Cerebellar cortex (tissue), 1 donor: ENCODE measurements at places on chromosomes 13 and 19.
A peak's percentile ranks its signal among the peaks of the same experiment; 100 is the strongest.

- DNase-seq: no peak
Observed at GRCh38 chr19:44059229-44059628, 7.4 kb downstream of the ZNF223 start.

DNA sequence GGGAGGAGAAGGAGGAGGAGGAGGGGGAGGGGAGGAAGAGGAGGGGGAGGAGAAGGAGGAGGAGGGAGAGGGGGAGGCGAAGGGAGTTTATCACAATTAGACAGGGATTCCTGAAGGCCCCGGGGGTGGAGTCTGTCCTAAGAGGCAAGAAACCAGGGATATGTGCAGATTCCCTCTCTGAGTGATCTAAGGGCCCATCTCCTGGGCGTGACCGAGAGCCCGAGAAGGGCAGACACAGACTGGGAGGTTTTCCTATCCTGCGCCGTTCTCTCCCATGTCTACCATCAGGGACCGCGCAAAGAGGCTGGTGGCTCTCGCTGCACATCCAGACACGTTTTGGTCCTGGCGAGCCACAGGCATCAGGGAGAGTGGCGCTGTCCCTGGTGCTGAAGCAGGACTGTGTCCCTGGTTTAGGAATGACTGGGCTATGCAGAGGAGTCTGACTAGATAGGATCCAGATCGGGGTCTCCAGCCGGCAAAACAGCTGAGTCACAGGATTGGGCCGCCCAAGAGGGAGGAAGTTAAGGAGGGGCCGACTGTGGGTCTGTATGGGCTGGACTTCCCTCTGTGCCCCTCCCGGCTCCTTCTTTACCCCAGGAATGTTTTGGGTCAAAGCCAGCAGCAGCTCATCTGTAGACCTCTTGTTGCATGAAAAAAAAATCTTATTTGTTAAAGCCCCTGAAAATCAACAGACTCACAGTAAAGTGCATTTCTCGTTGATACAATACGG is 17.9 kb upstream of the ZNF175 start:
- DNase-seq: peak; percentile 25

GRCh38 chr13:110310541-110311442 is 3.7 kb downstream of the COL4A2 start:
- DNase-seq: no peak

DNA sequence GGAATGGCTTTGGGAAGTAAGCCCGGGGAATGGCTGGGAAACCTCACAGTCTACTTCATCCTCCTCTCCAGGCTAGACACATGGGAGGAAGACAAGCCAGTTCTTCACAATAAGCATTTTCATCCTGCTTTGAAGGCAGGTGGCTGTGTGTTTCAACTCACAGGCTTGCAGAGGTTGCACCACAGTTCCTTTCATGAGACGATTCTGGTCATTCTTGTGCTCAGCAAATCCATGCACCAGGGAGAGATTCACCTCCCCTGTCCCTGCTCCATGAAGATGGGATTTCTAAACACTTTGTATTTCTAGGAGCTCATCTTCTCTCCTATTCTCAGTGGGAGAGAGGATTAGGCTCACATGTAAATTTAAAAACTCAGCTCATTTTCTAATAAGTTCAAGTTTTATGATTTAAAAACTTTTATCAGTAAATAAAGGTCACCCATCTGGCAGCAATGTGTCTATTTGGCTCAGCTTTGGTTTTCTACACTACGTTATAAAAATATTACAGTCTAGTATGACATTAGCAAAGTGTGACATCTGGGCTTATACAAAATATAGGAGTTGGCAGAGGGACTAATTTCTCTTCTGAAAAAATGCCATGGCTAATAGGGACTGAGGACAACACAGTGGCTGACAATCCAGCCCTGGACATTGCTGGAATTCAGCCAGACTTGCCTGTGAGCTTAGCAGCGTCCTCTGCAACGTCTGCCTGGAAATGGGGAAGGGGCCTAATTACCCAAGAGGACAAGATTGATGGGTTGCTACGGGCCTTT is 283.2 kb upstream of the SLC10A2 start:
- DNase-seq: no peak

DNA sequence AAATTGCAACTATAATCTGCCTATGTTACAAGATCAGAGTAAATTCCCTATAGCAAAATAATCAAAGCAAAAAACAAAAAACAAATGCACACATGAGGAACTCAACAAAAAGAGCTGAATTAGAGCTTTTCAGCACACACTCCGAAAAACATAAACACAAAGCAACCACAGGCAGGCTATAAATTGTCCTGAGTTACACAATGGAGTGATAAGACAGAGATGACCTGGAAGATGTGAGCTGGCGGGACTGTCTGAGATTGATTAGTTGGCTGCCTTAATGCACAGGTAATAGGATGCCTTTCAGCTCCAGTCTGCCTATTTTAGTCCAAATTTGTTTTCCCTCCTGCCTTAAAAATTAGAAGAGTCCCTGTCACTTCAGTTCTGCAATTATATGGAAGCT is 159.0 kb upstream of the FNDC3A start:
- DNase-seq: no peak

DNA sequence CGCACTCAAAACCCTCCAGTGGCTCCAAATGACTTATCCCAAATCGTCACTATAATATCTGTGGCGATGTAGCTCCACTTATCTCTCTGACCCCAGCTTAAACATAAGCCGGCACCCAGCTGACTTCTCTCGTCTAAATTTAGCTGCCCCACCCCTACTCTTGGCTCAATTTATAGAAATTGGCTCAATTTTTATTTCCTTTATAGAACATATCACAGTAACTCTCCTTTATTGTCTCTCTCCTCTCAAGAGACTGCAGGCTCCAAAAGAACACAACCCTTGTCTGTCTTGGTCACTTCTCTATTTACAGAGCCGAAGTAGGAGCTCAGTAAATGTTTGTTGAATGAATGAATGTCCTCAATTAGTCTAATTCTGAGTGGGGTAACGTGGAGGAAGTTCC is 805 bp downstream of the ZNF784 start:
- no peak for DNase-seq

- no peak for DNase-seq
Observed at GRCh38 chr13:107025991-107026390, 458.1 kb upstream of the ARGLU1 start.

- DNase-seq: no peak
Observed at GRCh38 chr13:83125791-83126190, 756.5 kb downstream of the SLITRK1 start.

DNA sequence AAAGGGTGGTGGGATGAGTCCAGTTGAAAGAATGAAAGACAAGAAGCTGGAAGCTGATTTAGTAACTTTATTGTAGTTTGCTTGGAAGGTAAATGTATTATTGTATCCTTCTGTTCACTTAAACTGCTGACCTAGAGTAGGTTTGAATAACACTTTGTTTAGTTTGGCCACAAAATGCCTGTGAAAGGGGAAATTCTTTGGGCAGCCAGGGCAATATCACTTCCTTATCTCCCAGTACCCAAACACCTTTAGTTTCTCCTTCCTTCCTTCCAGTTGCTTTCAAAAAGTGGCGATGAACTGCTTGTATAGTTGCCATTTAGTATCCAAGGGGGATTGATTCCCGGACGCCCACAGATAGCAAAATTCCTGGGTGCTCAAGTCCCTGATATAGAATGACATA is 120.1 kb downstream of the PAN3 start:
- no peak for DNase-seq

GRCh38 chr13:25262261-25262660 is 25.0 kb downstream of the MTMR6 start:
- DNase-seq: no peak

GRCh38 chr19:50509366-50509765 is 1.6 kb downstream of the JOSD2 start:
- no peak for DNase-seq

GRCh38 chr13:108407495-108407894 is 138.0 kb downstream of the TNFSF13B start:
- no peak for DNase-seq

DNA sequence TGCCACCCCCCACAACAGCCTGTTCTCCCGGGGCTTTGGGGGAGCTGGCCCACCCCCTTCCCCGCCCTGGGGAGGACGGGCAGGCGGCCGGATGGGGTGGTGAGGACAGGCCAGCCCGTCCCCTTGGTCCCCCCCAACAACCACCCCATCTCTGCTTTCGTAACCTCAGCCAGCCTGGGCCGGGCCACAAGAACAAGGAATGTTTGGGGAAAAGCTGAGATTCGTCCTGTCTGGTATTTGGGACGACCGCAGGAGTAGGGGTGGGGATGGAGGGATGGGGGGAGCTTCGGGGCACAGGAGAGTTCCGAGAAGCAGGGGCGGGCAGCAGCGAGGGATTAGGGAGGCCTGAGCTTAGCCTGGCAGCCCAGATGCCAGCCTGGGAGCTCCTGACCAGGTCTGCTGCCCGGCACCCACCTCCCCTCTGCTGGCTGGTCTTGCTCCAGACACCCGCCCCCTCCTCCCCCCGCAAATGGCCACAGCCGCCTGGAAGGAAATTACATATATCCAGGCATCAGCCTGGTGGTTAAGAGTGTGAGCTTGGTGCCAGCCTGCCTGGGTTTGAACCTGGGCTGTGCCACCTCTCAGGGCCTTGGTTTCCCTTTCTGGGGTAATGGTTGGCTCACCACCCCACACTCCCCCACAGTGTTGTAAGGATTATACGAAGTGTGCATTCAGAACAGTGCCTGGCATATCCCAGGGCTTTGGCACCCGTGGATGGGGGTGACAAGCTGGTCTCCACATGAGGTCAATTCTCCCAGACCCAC is at the start of gene PODNL1:
PODNL1 (minus strand) TSS at position 117 of the 764 bp plus-strand sequence. CDS start 236 bp downstream, outside the sequence.
- DNase-seq: no peak

- DNase-seq: no peak
Observed at GRCh38 chr13:58190577-58190976, 559.0 kb downstream of the PCDH17 start.

GRCh38 chr13:71316792-71317363 is 550.1 kb downstream of the DACH1 start:
- no peak for DNase-seq

DNA sequence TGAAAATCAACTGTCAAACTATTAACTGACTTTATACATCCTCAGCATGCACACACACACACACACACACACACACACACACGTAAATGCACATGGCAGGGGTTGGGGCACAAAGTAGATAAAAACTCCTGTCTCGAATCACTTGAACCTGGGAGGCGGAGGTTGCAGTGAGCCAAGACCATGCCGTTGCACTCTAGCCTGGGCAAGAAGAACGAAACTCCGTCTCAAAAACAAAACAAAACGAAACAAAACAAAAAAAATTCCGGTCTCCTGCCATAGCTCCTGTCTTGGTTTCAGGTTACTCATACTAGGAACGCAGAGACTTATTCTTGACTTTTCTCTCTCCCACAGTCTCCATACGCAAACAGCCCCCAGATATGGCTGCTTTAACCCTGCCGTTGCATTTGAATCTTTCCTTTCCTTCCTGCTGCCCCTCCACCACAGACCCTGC is 148.9 kb downstream of the SHISA2 start:
- DNase-seq: no peak

- no peak for DNase-seq
Observed at GRCh38 chr13:104779311-104779993, 1713.2 kb upstream of the SLC10A2 start.

- no peak for DNase-seq
Observed at GRCh38 chr13:44484562-44485138, 91.5 kb downstream of the TSC22D1 start.

DNA sequence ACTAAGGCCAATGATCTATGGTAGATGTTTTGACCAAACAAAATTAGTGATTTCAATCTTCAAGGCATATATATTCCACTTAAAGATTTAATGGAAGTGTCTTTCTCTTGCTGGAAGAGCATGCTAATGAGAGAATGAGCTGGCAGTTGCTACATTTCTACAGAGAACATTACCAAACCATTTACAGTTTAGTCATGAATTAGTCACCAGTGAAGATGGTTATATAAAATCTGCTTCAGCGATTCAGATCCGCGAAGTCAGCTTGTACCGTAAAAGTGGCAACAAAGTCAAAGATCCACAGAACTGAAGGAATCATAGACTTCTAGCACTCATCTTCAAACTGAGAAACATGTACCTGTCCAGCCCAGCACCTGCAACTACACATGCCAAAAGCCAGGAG is 156.3 kb downstream of the SLITRK5 start:
- DNase-seq: no peak

- no peak for DNase-seq
Observed at GRCh38 chr13:76516013-76516412, 370.2 kb downstream of the KCTD12 start.

GRCh38 chr13:78197231-78197630 is 278.6 kb upstream of the EDNRB start:
- DNase-seq: no peak

DNA sequence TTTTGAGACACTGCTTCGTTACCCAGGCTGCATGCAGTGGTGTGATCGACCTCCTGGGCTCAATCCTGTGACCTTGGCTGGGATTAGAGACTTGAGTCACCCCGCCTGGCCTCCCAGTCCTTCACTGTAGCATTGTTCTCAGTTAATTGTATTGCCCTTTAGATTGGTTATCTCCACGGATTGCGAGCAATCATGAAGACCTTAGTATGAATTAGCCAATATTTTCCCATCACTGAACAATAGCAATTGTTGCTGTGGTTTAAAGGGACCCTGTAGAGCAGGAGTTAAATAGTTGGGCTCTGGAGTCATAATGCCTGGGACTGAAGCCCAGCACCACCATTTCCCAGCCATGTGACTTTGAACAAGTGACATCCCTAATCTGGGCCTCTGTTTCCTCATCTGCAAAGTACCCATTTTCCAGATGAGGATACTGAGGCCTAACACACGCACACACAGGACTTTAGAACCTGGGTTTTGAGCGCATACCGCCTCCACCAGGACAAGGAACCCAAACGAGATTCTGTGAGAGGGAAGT is 8.4 kb downstream of the PPP1R14A start:
- no peak for DNase-seq

- DNase-seq: no peak
Observed at GRCh38 chr19:15225760-15226159, 6.5 kb downstream of the EPHX3 start.

- DNase-seq: no peak
Observed at GRCh38 chr13:113539822-113540221, 44.7 kb upstream of the TFDP1 start.

DNA sequence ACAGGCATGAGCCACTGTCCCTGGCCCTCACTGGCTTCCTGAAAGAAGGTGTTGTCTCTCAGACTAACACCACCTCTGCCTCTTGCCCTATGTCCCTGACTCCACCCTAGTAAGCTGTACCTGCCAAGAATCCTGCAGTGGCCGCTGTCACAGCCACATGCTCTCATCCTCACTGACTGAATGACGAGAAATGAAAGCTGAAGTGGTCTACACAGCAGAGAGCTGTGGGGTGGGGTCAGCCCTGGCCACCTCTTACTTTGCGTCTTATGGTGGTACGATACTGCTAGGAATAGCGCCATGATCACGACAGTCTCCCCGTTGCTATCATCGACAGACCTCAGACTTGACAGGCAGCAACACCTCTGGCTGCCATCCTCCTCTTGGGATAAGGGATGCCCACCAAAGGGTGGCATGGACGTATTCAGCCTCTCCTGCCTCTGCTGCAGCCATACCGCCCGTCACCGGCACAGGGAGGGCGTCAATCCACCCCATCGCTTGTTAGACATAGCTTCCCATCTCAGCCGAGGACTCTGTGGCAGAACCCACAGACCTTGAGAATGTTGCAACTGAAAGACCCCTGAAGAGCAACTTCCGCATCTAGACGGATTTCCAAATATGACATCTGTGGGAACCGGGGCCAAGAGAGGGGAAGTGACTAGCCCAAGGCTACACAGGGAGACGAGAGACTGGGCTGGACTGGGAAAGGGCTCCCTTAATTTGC is 809 bp downstream of the MYO1F start:
- DNase-seq: no peak
